ENCODE measurements at places on chromosomes 7 and 10.

DNA sequence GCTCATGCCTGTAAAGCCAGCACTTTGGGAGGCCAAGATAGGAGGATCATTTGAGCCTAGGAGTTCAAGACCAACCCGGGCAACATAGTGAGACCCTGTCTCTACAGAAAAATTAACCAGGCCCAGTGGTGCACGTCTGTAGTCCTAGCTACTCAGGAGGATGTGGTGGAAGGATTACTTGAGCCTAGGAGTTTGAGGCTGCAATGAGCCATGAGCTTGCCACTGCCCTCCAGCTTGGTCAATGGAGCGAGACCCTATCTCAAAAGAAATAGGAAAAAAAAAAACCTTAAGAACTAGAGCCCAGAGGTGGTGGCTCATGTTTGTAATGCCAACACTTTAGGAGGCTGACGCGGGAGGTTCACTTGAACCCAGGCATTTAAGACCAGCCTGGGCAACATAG lies 2.2 kb downstream of the STRA8 start:
- no peak for DNase-seq

GRCh38 chr10:23069019-23069815 lies 26.2 kb upstream of the MSRB2 start:
- peak; percentile 66 for DNase-seq

- peak; percentile 15 for DNase-seq
Observed at GRCh38 chr7:130009848-130010688, 41.1 kb downstream of the ZC3HC1 start.

- DNase-seq: no peak
Observed at GRCh38 chr7:41107938-41108448, 594.9 kb downstream of the INHBA start.

GRCh38 chr7:7895004-7895650 lies 73.5 kb upstream of the GLCCI1 start:
- no peak for DNase-seq

- no peak for DNase-seq
Observed at GRCh38 chr10:54650547-54650946, 150.5 kb downstream of the PCDH15 start.

GRCh38 chr10:6047847-6048246 lies 14.3 kb downstream of the IL2RA start:
- no peak for DNase-seq

- no peak for DNase-seq
Observed at GRCh38 chr7:151398446-151399304, 11.2 kb downstream of the WDR86 start.

DNA sequence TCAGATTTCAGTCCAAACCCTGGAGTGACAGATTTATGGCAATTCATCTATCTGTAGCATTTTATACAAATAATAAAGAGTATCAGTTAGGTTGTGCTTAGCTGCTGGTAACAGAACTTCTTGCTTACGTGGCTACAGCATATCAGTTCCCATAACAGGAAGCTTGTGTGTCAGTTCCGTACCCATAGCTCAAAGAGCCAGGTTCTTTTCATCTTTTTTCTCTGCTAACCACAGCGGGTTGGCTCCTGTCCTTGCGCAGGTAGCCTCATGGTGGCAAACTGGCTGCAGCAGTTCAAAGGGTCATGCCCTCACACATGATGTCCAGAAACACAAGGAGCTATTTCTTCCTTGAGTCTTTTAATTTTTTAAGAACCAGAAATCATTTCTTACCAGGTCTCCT lies 1041.8 kb downstream of the GATA3 start:
- no peak for DNase-seq

DNA sequence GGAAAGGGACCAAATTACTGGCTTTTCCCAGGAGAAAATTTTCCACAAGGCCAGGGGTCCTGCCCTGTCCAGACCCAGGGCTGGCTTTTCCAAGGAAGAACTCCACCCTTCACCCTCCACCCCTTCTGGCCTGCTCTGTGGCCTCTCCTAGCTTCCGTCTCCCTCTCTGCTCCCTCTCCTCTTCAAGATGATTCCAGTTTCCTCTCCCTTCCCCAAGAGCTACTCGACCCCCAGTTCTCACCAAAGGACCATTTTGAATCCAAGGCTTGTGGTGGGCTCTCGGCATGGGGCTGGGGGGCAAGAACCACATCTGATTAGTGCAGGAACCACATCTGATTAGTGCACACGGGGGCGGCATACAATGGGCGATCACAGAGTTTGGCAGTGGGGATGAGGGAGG lies 7.7 kb downstream of the CHAT start:
- DNase-seq: no peak

DNA sequence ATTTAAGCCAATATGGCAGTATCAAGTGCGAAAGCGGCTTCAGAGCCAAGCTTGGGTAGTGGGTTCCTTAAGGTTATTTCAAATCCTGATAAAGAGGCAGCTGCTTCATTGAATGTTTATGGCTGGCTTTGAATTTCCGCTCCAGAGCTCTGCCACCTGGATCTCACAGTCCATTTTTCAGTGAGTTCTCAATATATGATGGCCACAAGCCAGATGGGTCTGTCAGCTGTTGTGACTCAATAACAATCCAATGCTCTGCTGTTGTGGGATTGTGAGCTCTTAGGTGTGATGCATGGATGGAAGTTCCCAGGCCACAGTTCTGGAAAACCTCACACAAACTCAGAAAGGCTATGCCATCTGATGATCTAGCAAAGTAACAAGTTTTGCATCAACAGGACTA lies 743.8 kb upstream of the LRRN3 start:
- no peak for DNase-seq

DNA sequence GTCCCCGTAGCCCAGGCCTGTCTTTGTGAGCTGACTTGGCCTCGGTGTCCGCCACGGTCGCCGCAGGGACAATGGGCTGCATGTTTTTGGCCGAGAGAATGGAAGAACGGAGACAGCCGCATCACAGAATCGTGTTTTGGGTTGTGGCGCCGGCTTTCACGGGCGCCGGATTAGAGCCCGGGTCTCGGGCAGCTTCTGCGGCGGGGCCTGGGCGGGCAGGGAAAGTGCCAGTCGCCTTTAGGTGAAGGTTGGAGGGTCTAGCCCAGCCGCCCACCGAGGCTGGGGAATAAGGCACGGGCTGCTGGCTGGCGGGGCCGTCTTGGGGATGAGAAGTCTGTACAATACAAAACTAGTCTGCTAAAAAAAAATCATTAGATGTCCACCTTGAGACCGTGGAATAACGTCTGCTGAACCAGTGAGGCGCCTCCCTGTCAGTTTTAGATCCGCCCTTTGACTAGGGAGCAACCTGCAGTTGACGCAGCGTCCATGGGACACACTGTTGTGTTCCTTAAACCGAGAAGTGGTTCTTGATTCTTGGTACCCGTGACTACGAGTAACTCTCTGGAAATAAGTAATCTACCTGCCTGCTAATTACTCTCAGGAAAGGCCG lies 577 bp downstream of the DNAJB9 start:
- peak; percentile 55 for DNase-seq

DNA sequence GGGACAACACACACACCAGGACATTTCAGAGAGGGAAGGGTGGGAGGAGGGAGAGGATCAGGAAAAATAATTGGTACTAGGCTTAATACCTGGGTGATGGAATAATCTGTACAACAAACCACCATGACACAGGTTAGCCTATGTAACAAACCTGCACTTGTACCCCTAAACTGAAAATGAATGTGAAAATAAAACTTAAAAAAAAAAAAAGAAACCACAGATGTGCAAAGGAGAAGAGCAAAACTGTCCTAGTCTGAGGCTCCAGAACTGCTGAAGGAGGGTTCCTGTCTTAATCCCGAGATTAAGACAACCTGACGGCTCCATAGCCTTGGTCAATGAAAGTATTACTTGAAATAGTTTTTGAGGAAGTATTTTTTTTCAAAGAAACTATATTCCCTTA lies 423.0 kb downstream of the NEBL start:
- DNase-seq: no peak

- DNase-seq: no peak
Observed at GRCh38 chr7:158015403-158016179, 572.0 kb downstream of the PTPRN2 start.

- no peak for DNase-seq
Observed at GRCh38 chr7:141671705-141672496, 30.1 kb downstream of the DENND11 start.

- DNase-seq: no peak
Observed at GRCh38 chr10:33066558-33067236, 108.7 kb upstream of the ITGB1 start.

GRCh38 chr7:45129906-45130305 lies 18.4 kb upstream of the TBRG4 start:
- no peak for DNase-seq

DNA sequence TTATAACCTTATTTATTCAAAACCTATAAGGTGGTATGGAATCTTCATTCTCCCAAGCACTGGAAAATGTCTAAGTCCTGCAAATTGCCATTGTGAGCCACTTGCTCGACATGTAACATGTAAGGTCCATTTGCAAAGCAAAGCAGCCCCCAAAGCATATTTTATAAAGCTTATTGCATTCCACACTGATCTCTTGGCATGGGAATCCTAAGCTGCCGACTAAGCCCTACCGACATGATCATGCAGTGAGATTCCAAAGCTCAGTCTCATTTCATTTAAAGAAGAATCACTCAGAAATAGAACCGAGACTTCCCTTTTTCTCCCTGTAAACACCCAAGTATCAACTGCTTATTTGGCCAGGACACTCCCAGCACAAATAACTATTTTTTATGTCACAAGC lies 333.4 kb upstream of the MYO3A start:
- no peak for DNase-seq

GRCh38 chr7:280461-280860 lies 9.5 kb upstream of the FOXL3 start:
- DNase-seq: no peak

DNA sequence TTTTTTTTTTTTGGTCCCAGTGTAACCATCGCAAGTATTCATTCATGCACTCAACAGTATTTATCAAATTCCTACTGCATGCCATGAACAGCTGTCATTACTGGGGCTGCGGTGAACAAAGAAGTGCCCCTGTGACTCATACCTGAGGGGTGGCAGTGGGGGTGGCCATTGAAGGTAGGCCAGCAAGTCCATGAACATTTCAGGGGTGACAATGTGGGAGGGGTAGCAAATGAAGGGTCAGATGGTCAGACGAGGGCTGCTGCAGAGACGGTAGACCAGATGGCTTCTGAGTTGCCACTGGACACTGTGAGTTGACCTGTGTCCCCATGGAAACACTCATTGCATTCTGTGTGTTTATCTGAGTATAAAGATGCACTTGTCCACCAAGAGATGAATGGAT lies 92.5 kb upstream of the PITRM1 start:
- no peak for DNase-seq

DNA sequence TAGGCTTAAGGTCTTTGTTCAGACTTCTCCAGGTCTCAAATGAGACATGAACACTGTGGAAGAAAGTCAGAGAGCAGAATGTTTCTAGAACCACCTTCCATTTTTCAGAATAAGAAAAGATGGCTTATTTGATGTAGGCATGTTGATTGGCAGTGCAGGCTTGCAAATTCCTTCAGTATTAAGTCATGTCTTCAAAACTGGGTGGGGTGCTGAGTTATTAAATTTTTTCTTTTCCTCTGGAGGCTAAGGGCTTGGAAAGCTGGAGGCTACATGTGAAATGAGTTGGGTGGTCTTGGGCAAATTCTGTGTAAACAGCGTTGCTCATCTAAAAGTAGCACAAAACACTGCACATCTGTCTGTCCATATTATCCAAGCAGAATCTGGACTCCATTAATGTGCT lies 62.8 kb downstream of the PRTFDC1 start:
- no peak for DNase-seq

GRCh38 chr10:70480239-70480861 lies 1.8 kb downstream of the PALD1 start:
- DNase-seq: no peak

DNA sequence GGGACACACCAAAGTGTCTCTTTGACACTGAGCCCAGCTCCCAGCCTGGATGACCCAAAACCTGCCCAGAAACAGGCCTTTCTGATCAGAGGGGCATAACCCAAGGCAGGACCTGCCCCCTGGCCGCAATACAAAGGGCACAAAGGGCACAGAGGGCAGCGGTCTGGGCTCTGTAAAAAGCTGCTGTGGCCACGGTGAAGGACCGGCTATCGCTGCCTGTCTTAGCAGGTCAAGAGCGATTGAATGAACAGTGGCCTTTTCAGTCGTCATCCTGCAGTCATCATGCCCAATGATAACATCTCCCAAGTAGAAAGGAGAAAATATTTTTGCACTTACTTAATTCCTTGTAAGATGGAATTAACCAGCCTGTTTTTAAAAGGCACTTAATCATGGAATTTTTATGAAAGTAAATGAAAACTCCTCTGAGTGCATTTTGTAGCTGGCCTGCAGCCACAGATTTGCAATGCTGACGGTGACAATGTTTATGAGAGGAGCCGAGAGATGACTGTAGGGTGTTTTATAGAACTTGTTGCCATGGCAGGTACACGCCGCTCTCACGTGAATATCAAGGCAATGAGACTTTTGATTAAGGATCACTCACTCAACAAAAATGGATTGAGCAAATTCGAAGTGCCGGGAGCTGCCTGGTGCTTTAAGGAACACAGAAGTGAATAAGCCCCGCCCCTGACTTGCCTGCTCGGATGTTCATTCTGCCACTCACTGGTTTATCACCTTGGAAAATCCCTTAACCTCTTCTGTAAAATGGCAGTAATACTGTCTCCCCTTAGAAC lies 47.3 kb upstream of the BHLHA15 start:
- no peak for DNase-seq

GRCh38 chr7:107173191-107173590 lies 4.4 kb downstream of the HBP1 start:
- DNase-seq: no peak

GRCh38 chr7:94763268-94763667 lies 107.3 kb upstream of the SGCE start:
- no peak for DNase-seq

DNA sequence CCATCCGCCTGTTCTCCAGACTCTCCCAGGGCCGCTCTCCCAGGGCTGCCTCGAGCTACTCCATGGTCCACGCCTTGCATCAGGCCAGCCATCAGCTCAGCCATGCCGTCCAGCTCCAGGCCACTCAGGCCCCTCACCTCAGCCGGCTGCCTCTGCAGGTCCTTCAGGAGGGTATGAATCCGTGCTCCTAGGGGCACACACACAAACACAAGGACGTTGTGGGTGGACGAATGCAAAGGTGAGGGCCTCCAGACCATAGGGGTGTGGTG lies 449.4 kb downstream of the PTPRN2 start:
- no peak for DNase-seq

- no peak for DNase-seq
Observed at GRCh38 chr7:30069096-30069867, 41.1 kb downstream of the PLEKHA8 start.

DNA sequence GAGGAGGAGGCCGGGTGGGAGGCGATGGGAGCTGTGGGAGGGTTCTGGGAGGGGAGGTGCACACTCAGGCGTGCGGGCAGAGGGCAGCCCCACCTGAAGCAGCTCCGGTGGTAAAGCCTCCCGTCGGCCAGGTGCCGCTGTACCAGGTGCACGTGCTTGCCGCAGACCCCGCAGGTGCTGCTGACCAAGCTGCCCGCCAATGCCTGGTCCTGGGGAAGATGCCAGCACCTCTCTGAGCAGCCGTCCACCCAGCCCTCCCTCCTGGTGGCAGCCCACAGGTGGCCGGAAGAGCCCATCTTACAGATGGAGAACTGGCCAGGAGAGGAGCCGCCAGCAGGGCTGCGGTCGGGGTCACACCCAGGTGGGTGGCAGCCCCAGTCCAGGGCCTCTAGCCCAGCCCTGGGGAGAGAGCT lies 12.6 kb downstream of the MICALL2 start:
- no peak for DNase-seq

Measured in activated CD4-positive, alpha-beta T cell treated with anti-CD3 and anti-CD28 coated beads, Interleukin-2, Interleukin-4, amounts not matched to agents 100 ng/mL and 50 ng/mL, durations not matched to agents 16 hours and 8 hours (primary cell).